Kidney (tissue), 22 donors: ENCODE measurements at places on chromosomes 16 and 17. TPM values are rescaled to one million over a fixed set of nuclear protein-coding genes. Genes with fewer than 3 reads are reported as not detected.

FOXC2 gene
- total RNA-seq, result 6.3 TPM

CCL11 gene
- not detected for total RNA-seq

NDUFAB1 gene
- 66.6 TPM for total RNA-seq

UMOD gene
- 65.7 TPM for total RNA-seq

SLC35G6 gene
- total RNA-seq, result not detected

SLC25A39 gene
- total RNA-seq, result 107 TPM

KRTAP4-9 gene
- total RNA-seq, result not detected
